ENCODE measurements at places on chromosomes 11 and 22.

- DNase-seq = no peak
Observed at GRCh38 chr11:37861671-37862070, 1263.6 kb upstream of the RAG2 start.

DNA sequence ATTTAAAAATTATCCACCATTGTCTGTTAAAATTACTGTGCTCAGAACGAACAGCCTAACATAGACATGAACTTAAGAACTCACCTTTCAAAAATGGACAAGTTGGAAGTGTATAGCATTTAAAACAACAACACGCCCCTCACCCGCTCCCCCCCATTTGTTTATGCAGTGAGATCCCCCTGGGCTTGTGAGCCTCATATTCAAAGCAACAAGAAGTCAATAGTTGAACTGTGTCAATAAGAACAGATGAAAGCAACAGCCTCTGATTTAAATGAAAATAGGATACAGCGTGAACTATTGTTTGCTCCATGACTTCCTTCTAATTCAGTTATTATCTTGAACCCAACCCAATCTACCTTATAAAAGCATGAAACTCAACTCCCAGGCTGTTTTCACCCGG lies 314.2 kb downstream of the BLID start:
- no peak for DNase-seq

GRCh38 chr11:45655347-45655756 lies 10.1 kb downstream of the CHST1 start:
- DNase-seq = peak; percentile 85

DNA sequence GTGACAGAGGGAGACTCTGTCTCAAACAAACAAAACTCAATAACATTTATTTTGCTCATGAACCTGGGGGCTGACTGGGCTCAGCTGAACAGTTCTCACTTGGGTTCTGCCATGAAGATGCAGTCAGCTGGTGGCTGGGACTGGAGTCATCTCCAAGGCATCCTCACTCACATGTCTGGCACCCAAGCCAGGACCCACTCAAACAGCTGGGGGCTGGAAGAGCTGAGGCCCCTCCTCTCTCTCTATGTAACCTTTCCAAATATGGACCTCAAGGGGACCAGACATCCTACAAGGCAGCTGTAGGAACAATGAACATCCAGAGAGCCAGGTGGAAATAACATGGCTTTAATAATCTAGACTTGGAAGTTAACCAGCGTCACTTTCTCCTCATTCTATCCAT lies 16.8 kb downstream of the HSPA8 start:
- DNase-seq = no peak

- DNase-seq = no peak
Observed at GRCh38 chr11:76226626-76227025, 20.3 kb upstream of the WNT11 start.

DNA sequence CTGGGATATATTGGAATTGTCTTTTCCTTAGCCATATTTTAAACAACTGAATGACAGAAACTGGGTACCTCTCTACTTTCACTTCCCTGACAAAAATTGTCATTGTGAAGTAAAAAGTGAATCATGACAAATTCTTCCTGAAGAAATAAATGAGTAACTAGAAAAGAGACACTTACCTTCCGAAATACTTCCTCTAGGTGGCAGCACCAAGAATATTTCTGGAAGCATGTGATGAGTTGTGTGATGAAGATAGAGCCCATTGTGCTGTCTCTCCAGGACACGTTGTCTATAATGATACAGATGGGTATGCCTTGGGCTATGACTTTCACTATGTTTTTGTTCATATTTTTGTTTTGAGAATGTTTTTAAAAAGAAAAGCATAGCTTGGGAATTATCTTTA lies 21.5 kb downstream of the CASP4 start:
- peak; percentile 63 for DNase-seq
